Pancreas (tissue), 10 donors: ENCODE measurements at places on chromosomes 7 and 10. TPM values are rescaled to one million over a fixed set of nuclear protein-coding genes. Genes with fewer than 3 reads are reported as not detected.

- no peaks in the 10 kb centered on the region for H3K36me3 ChIP-seq
- peak overlapping the region; percentile 60 for H3K27ac ChIP-seq
- no peaks in the 10 kb centered on the region for H3K27me3 ChIP-seq
Measured at GRCh38 chr7:74294191-74294998, 5.2 kb downstream of the CLIP2 start.

FRA10AC1 gene
- 6.8 TPM for total RNA-seq

DNA sequence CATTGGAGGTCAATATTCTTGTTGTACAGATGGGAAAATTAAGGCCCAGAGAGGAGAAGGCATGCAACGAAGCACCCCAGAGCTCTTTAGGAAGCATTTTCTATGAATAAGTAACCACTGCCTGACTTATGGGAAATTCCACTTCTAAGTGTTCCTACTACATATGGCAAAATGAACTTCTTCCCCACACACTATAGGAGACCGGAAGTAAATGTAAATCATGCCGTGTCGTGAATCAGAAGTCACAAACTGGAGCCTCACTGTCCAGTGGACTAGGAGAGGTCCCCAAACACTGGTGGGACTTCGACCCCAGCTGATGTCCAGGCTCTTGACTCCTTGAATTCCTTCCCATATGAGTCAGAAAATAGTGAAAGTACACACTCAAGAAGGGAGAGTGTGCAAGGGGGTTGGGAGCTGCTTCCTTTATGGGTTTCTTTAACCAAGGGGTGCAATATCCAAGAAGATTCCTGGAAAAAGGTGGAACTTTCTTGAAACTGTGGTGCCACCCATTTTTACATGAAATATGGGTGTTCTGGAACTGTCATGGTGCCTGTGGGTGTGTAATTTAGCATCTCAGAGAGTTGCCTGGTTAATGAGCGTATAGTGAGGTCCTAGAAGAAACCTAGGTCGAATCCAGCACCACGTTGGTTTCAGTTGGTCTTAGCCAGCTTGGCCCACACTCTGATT, 6.7 kb downstream of the RASSF4 start:
- peaks cover 4% of the 10 kb centered on the region for H3K4me1 ChIP-seq
- no peak for DNase-seq
- H3K36me3 ChIP-seq, result no peaks in the 10 kb centered on the region
- no peaks in the 10 kb centered on the region for H3K27me3 ChIP-seq

TUBAL3 gene
- total RNA-seq, result not detected

DNA sequence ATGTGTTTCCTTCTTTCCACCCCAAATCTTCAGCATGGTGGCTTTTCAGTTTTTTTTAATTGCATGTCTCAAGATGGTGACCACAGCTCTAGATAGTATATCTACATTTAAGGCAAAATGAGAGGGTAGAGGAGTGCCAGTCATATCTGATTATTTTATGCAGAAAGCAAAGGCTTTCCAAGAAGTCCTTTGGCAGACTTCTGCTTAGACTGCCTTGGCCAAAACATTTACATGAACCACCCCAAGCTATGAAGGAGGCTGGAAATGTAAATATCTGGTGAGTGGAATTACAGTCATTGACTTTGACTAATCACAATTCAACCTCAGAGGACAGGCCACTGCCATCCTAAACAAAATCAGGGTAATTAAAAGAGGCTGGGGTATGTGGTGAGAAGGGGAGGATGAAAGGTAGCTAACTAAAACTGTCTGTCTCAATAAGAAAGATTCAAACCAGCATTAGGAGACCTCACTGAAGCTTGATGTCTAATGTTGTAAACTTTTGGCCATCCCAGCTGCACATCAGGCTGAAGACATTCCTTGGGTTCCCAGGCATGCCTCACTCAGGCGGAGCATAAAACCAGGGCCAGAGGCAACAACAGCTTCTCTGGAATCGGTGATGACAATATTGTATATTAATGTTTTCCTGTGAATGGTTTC, 53.4 kb downstream of the PPP1R3C start:
- H3K36me3 ChIP-seq, result no peaks in the 10 kb centered on the region
- no peaks in the 10 kb centered on the region for H3K27me3 ChIP-seq
- DNase-seq, result no peak
- H3K27ac ChIP-seq, result no peak overlapping the region
- no peaks in the 10 kb centered on the region for H3K4me1 ChIP-seq

- no peak overlapping the region for H3K27ac ChIP-seq
- peaks cover 10% of the 10 kb centered on the region for H3K4me1 ChIP-seq
- no peak for DNase-seq
- no peaks in the 10 kb centered on the region for H3K36me3 ChIP-seq
- no peak overlapping the region for H3K4me3 ChIP-seq
Measured at GRCh38 chr7:95001815-95002561, 94.6 kb downstream of the PPP1R9A start.

PNLIP gene
- total RNA-seq, result 10,599 TPM

- DNase-seq, result no peak
- H3K27me3 ChIP-seq, result no peaks in the 10 kb centered on the region
- no peak overlapping the region for H3K27ac ChIP-seq
- no peaks in the 10 kb centered on the region for H3K36me3 ChIP-seq
- peaks cover 5% of the 10 kb centered on the region for H3K4me1 ChIP-seq
Measured at GRCh38 chr7:150351587-150352194, 10.3 kb upstream of the RARRES2 start.

DNA sequence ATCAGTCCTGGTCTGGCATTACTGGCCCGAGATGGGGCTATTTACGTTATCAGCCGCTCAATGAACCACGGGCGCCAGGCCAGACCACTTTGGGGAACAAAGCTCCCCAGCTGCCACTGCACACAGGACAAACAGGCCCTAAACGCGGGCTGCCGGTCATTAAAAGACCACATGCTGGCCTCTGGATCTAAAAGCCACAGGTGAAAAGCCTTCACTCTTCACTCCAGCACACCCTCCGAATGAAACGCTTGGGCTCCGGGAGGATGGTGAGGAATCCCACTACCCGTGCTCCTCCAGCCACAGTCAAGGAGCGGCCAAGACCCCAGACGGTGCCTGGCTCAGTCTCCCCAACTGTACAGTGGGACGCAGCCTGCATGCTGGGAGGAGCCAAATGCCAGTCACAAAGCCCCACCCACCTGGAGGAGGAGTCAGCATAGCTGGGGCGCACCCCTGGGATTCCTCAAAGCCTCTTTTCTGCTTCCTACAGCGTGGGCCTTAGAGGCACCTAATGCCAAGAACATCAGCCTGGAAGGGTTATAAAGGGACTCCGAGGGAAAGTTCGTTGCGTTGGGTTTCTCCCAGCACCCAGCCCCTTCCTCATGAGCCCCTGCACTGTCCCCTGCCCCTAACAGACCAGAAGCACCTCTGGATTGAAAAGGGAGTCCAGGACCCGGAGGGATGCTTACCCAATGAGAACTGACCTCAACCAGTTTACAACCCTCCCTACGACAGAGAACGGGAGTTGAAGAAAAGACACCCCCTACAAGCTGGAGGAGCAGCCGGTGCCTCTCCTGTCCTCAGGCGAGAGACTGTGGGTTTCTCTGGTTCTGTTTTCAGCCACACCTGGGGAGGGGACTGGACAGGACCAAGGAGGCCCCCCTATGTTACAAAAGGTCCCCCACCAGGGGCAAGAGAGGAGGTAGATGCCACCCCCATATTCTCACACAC, 4.7 kb downstream of the PDGFA start:
- peaks cover 10% of the 10 kb centered on the region for H3K4me1 ChIP-seq
- DNase-seq, result peak; percentile 80
- peak overlapping the region; percentile 26 for H3K27ac ChIP-seq
- no peaks in the 10 kb centered on the region for H3K27me3 ChIP-seq

DNA sequence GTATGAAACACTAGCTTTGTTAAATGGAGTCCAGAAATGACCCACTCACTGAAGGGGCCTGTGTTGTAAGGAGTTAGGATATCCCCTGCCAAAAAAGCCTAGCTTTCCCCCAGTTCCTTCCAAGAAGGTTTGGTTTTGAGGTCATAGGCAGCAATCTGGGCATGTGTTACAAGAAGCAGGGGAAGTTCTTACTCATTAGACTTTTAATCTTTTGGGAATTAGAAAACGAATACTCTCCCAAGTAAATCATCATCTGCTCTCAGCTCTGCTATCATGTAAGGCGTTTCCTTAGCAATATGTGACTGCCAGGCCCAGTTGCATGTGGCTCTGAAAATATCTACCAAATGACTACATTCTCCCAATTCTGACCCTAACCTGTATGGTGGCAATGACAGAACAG, 3.7 kb downstream of the NOD1 start:
- no peaks in the 10 kb centered on the region for H3K36me3 ChIP-seq
- no peak overlapping the region for H3K27ac ChIP-seq
- H3K4me3 ChIP-seq, result no peak overlapping the region
- H3K27me3 ChIP-seq, result no peaks in the 10 kb centered on the region
- DNase-seq, result no peak

GRCh38 chr10:80664071-80664680, 126.5 kb downstream of the SH2D4B start:
- no peaks in the 10 kb centered on the region for H3K27me3 ChIP-seq
- peaks cover 11% of the 10 kb centered on the region for H3K4me1 ChIP-seq
- H3K36me3 ChIP-seq, result no peaks in the 10 kb centered on the region
- DNase-seq, result peak; percentile 64
- no peak overlapping the region for H3K27ac ChIP-seq

DNA sequence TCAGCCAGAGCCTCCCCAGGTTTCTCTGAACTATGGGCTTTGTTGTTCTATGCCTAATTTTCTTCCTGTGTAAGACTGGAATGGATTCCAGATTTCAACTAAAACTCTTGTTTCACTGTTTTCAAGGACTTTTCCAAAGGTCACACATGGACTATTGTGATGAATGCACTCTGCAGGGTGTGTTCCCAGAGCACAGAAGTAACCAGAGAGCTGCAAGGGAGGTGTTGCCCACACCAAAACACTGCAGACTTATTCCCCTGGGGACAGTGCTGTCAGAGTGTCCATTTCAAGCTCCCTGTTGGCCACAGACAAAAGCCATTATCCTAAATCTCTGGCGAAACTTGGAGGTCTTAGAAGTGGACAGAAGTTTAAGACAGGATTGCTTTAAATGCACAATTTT, 231.6 kb downstream of the TRIL start:
- no peaks in the 10 kb centered on the region for H3K36me3 ChIP-seq
- no peak overlapping the region for H3K4me3 ChIP-seq
- H3K27ac ChIP-seq, result no peak overlapping the region
- no peak for DNase-seq
- H3K4me1 ChIP-seq, result no peaks in the 10 kb centered on the region
